ENCODE measurements at places on chromosomes 11 and 22.

- no peak for DNase-seq
- H3K36me3 ChIP-seq = no peaks in the 10 kb centered on the region
- H3K4me3 ChIP-seq = no peak overlapping the region
- H3K4me1 ChIP-seq = peaks cover 5% of the 10 kb centered on the region
- H3K27me3 ChIP-seq = peaks cover 8% of the 10 kb centered on the region
Measured at GRCh38 chr11:69414773-69415187, 66.7 kb upstream of the LINC01488 start.

DNA sequence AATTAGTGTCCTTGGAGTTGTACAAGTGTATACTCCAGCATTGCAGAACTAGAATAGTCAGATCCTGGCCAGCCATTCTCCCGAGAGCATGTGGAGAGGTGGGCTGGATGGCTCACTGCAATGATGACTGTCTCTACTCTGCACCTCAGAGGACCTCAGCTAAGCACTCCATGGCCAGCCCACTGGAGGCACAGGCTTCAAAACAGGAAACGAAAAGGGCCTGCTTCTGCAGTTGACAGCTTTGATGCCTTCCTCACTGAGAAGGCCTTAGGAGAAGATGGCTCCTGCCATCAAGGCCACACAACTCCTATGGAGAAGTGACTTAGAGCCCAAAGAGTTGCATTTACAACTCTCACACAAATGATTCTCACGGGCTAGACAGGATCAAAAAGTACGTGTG lies 9.1 kb downstream of the POLD4 start:
- peak; percentile 44 for DNase-seq
- H3K4me3 ChIP-seq = no peak overlapping the region
- no peaks in the 10 kb centered on the region for H3K36me3 ChIP-seq
- peak overlapping the region; percentile 78 for H3K27ac ChIP-seq

DNA sequence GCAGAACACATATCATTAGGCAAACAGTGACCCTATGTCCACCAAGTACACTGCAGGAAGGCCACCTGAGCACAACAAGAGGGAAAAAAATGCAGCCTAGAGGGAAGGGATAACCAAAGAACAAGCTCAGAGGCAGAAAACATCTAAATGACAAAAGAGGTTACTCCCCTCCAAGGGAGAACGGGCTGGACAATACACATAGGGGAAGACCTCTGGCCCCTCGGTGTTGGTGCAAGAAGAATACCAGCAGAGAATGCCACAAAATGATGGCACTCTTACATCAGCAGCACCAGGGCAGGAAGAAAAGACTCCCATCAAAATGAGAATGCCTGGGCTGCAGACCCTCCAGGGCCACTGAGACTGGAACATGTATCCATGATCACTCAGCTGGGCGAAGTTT lies 66.6 kb upstream of the OPCML start:
- no peak for DNase-seq
- no peaks in the 10 kb centered on the region for H3K27me3 ChIP-seq
- no peaks in the 10 kb centered on the region for H3K4me1 ChIP-seq
- H3K27ac ChIP-seq = no peak overlapping the region
- H3K4me3 ChIP-seq = no peak overlapping the region

- no peaks in the 10 kb centered on the region for H3K27me3 ChIP-seq
- no peak overlapping the region for H3K27ac ChIP-seq
- H3K4me1 ChIP-seq = no peaks in the 10 kb centered on the region
- H3K36me3 ChIP-seq = no peaks in the 10 kb centered on the region
Measured at GRCh38 chr22:38038426-38038825, 18.8 kb upstream of the PICK1 start.

GRCh38 chr11:115452241-115452640 lies 52.0 kb downstream of the CADM1 start:
- no peaks in the 10 kb centered on the region for H3K36me3 ChIP-seq
- H3K27ac ChIP-seq = no peak overlapping the region
- no peaks in the 10 kb centered on the region for H3K27me3 ChIP-seq
- no peak for DNase-seq
- no peak overlapping the region for H3K4me3 ChIP-seq

GRCh38 chr11:69386594-69387408 lies 92.8 kb downstream of the MYEOV start:
- H3K27ac ChIP-seq = no peak overlapping the region
- H3K36me3 ChIP-seq = no peaks in the 10 kb centered on the region
- no peaks in the 10 kb centered on the region for H3K27me3 ChIP-seq
- DNase-seq = no peak
- no peak overlapping the region for H3K4me3 ChIP-seq
- H3K4me1 ChIP-seq = no peaks in the 10 kb centered on the region

DNA sequence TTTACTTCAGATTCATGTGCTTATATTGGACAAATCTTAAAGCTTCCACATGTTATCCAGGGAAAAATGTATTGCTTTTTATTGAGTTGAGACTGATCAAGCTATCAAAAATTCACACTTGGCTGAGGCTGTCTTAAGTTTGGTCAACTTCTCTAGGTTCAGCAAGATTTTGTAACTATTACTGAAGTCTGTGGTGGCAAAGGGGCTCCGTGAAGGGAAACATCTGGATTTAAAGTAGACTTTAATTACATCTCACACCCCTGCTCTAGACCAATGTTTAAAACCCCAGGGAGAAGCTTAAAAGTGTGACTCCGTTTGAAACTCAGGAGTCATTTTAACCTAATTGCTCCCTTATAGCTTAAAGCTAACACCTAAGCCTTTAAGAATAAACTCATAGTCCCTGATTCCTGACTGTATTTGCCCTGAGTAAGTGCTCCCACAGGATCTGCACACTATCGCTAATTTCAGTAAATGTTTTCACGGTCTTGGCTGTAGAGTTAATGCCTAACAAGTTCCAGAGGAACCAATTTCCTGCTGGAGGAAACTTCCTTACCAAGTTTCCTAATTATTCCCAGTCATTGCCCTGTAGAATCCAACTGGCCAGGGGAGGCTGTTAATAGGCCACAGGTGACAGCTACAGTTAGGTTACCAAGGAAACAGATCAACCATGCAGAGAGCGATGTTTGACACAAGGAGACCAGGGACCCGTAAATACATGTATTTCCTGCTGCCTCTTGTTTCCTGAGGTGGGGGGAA lies 40.5 kb downstream of the OR10A6 start:
- no peaks in the 10 kb centered on the region for H3K36me3 ChIP-seq
- peaks cover 3% of the 10 kb centered on the region for H3K4me1 ChIP-seq
- H3K4me3 ChIP-seq = no peak overlapping the region
- no peak for DNase-seq

DNA sequence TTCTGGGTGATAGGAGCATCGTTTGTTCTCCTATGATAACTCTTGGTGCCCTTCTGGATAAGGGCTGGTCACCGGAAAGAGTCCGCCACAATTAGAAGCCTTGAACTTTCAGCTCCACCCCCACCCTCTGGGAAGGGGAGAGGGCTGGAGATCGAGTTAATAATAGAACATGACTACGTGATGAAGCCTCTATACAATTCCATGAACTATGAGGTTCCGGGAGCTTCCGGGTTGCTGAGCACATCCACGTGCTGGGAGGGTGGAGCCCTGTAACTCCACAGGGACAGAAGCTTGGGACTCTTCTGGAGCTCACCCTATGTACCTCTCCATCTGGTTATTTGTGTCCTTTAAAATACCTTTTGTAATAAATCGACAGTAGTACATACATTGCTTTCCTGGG lies 40.3 kb downstream of the ARHGAP42 start:
- DNase-seq = no peak
- no peaks in the 10 kb centered on the region for H3K4me1 ChIP-seq
- no peak overlapping the region for H3K4me3 ChIP-seq
- H3K36me3 ChIP-seq = no peaks in the 10 kb centered on the region
- no peaks in the 10 kb centered on the region for H3K27me3 ChIP-seq
- no peak overlapping the region for H3K27ac ChIP-seq
